ENCODE measurements at places on chromosomes 12 and 14. TPM values are rescaled to one million over a fixed set of nuclear protein-coding genes. Genes with fewer than 3 reads are reported as not detected.

The NFATC4 gene
- total RNA-seq, result 54.0 TPM

The SLC4A8 gene
- total RNA-seq, result 1.5 TPM

The CAPZA3 gene
- not detected for total RNA-seq

The ADAM21 gene
- total RNA-seq, result 0.39 TPM

The NTF3 gene
- not detected for total RNA-seq

The MYH6 gene
- not detected for total RNA-seq

The KCNK13 gene
- not detected for total RNA-seq

The KCNJ8 gene
- 0.59 TPM for total RNA-seq

The RTL1 gene
- total RNA-seq, result not detected

The SSTR1 gene
- total RNA-seq, result under 0.01 TPM

The PLBD1 gene
- total RNA-seq, result 1.4 TPM

The TCL1B gene
- not detected for total RNA-seq

The C12orf54 gene
- not detected for total RNA-seq

The STRAP gene
- 90.4 TPM for total RNA-seq

The IL26 gene
- total RNA-seq, result not detected

The GPR137C gene
- 0.59 TPM for total RNA-seq

The ERP27 gene
- not detected for total RNA-seq

The ANKLE2 gene
- 64.3 TPM for total RNA-seq

The SLC7A8 gene
- 3.3 TPM for total RNA-seq

The SARNP gene
- total RNA-seq, result 65.5 TPM

The SIX4 gene
- total RNA-seq, result 10.8 TPM

The SART3 gene
- 55.3 TPM for total RNA-seq

The CEBPE gene
- not detected for total RNA-seq

The KRT83 gene
- total RNA-seq, result not detected

The STAC3 gene
- 0.59 TPM for total RNA-seq

The LHX5 gene
- total RNA-seq, result not detected

The GLS2 gene
- total RNA-seq, result under 0.01 TPM

The TAMALIN gene
- total RNA-seq, result 4.8 TPM

The PTPRR gene
- not detected for total RNA-seq

The VIPAS39 gene
- 30.5 TPM for total RNA-seq

The PLA2G1B gene
- not detected for total RNA-seq

The SLC39A9 gene
- 80.1 TPM for total RNA-seq

The CPM gene
- total RNA-seq, result 19.8 TPM

The HCFC2 gene
- total RNA-seq, result 15.4 TPM

The KRT6C gene
- not detected for total RNA-seq

The SIX1 gene
- 3.3 TPM for total RNA-seq

The DDX54 gene
- 47.0 TPM for total RNA-seq

The POLE2 gene
- total RNA-seq, result 19.1 TPM

The CSAD gene
- total RNA-seq, result 8.1 TPM

The NANOG gene
- total RNA-seq, result not detected

The C12orf75 gene
- total RNA-seq, result 36.4 TPM

The ZNF705A gene
- not detected for total RNA-seq

The GLT8D2 gene
- 13.2 TPM for total RNA-seq

The GPD1 gene
- 0.37 TPM for total RNA-seq

The PKP2 gene
- not detected for total RNA-seq

The ACSM4 gene
- total RNA-seq, result not detected

The MYO1H gene
- not detected for total RNA-seq

The C12orf42 gene
- not detected for total RNA-seq

The KDM2B gene
- 27.8 TPM for total RNA-seq

The PLEKHA5 gene
- 42.0 TPM for total RNA-seq

The TSPAN11 gene
- 0.20 TPM for total RNA-seq

The INSM2 gene
- total RNA-seq, result not detected

The AKAP5 gene
- total RNA-seq, result 0.20 TPM

The B4GALNT1 gene
- under 0.01 TPM for total RNA-seq

The HSPB8 gene
- 4.3 TPM for total RNA-seq

The PIWIL1 gene
- total RNA-seq, result not detected
